Prostate gland (tissue), 2 donors: ENCODE measurements at places on chromosomes 16 and 17. TPM values are rescaled to one million over a fixed set of nuclear protein-coding genes. Genes with fewer than 3 reads are reported as not detected.
A peak's percentile ranks its signal among the peaks of the same experiment; 100 is the strongest.

- no peak overlapping the region for H3K27ac ChIP-seq
- no peak overlapping the region for H3K4me3 ChIP-seq
- DNase-seq = no peak
- no peaks in the 10 kb centered on the region for H3K27me3 ChIP-seq
- no peaks in the 10 kb centered on the region for H3K36me3 ChIP-seq
Observed at GRCh38 chr17:43840814-43841213, 6.2 kb upstream of the CD300LG start.

GRCh38 chr16:69726313-69727060 is at the start of gene NQO1:
Gene NQO1 (minus strand): TSS chr16:69726560. CDS start chr16:69726439, 121 bp downstream.
- H3K4me3 ChIP-seq = peak within 1 kb of the TSS; percentile 42
- no peaks in the 10 kb centered on the region for H3K36me3 ChIP-seq
- peak within 1 kb of the TSS; percentile 57 for H3K27ac ChIP-seq
- peak; percentile 91 for DNase-seq
- no peaks in the 10 kb centered on the region for H3K27me3 ChIP-seq
- H3K4me1 ChIP-seq = peaks cover 3% of the 10 kb centered on the region

DNA sequence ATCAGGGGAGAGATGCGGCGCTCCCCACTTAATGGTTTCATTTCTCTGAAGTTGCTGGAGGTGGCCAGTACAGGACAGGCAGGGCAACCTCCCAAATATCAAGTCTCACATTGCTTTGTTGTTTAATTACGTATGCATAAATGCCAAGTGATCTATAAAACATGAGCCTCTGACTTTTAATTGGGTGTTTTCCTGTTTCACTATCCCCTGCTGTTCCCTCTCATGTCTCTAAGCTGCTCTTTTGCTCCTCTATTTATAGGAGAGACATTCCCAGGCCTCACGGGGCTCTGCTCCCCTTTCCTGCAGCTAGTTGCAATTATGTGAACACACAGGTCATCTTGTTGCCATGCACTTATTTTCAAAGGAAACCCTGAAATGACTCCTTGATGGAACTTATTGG is 1173.5 kb upstream of the GOT2 start:
- no peaks in the 10 kb centered on the region for H3K27me3 ChIP-seq
- DNase-seq = no peak
- no peak overlapping the region for H3K4me3 ChIP-seq
- no peak overlapping the region for H3K27ac ChIP-seq
- no peaks in the 10 kb centered on the region for H3K36me3 ChIP-seq

- H3K4me1 ChIP-seq = no peaks in the 10 kb centered on the region
- DNase-seq = no peak
- no peak overlapping the region for H3K27ac ChIP-seq
Observed at GRCh38 chr17:4475463-4475862, 23.2 kb upstream of the SPNS2 start.

Gene MBTPS1
- total RNA-seq = 79.0 TPM

GRCh38 chr16:6643080-6643686 is 689.5 kb upstream of the RBFOX1 start:
- DNase-seq = peak; percentile 45
- no peaks in the 10 kb centered on the region for H3K4me1 ChIP-seq
- no peak overlapping the region for H3K27ac ChIP-seq
- no peaks in the 10 kb centered on the region for H3K36me3 ChIP-seq
- H3K27me3 ChIP-seq = no peaks in the 10 kb centered on the region
- no peak overlapping the region for H3K4me3 ChIP-seq

GRCh38 chr17:2123375-2124251 is 68.7 kb downstream of the HIC1 start:
- no peaks in the 10 kb centered on the region for H3K27me3 ChIP-seq
- H3K27ac ChIP-seq = peak overlapping the region; percentile 68
- peaks cover 13% of the 10 kb centered on the region for H3K4me1 ChIP-seq
- no peaks in the 10 kb centered on the region for H3K36me3 ChIP-seq
- no peak for DNase-seq

- H3K36me3 ChIP-seq = peaks cover 16% of the 10 kb centered on the region
- no peak overlapping the region for H3K4me3 ChIP-seq
- H3K27ac ChIP-seq = no peak overlapping the region
- no peaks in the 10 kb centered on the region for H3K4me1 ChIP-seq
Observed at GRCh38 chr17:42337442-42337841, 49.1 kb downstream of the STAT5A start.

DNA sequence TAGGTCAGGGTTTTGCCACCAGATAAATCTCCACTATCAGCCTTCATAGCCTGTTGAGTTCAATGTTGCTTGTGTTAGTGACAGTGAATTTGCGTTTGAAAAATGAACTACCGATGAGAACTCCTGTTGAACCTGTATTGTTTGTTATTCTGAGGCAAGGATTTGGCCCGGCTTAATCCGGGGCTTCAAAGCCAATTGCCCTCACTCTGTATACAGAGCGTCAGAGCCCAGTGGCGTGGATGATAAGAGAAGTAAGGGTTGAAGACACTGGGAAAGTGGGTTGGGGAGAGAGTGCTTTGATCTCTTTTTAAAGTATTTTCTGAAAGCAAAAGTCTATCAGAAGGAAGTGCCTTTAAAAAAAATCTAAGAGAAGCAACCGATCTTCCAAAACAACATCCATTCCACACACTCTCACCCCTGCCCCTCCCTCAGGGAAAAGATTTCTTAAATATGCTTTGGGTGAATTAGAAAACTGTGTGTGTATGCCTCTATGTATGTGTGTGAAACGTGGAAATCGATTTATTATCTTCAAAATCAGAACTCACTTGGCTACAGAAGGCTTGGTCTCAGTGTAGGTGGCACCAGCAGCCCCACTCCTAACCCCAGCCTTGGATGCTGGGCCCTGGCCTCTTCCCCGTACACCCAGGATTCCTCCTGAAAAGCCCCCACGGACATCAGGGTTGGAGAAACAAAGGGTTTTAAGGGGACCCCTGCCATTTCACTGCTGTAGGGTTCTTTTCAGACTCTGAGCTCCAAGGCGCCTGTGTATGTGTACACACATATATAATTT is 8.8 kb downstream of the TBX4 start:
- DNase-seq = no peak
- no peak overlapping the region for H3K27ac ChIP-seq
- no peaks in the 10 kb centered on the region for H3K36me3 ChIP-seq
- no peaks in the 10 kb centered on the region for H3K4me1 ChIP-seq

GRCh38 chr17:77364381-77364911 is 223.7 kb downstream of the SEC14L1 start:
- no peak for DNase-seq
- peaks cover 2% of the 10 kb centered on the region for H3K4me1 ChIP-seq
- no peaks in the 10 kb centered on the region for H3K27me3 ChIP-seq
- no peak overlapping the region for H3K4me3 ChIP-seq

DNA sequence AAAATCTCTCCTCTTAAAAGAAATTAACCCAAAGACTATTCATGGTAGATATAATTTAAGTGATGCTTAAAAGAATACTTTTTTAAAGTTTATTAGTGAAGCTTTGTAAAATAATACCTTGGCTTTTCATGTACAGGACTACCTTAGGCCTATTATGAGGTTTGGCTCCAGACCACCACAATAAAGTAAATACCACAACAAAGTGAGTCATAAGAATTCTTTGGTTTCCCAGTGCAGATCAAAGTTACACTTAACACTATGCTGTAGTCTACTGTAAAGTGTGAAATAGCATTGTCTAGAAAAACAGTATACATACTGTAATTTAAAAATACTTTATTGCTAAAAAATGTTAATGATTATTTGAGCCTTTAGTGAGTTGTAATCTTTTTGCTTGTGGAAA is 31.7 kb downstream of the CLTC start:
- H3K4me1 ChIP-seq = no peaks in the 10 kb centered on the region
- no peak overlapping the region for H3K4me3 ChIP-seq
- no peak overlapping the region for H3K27ac ChIP-seq
- no peaks in the 10 kb centered on the region for H3K27me3 ChIP-seq
- H3K36me3 ChIP-seq = no peaks in the 10 kb centered on the region

DNA sequence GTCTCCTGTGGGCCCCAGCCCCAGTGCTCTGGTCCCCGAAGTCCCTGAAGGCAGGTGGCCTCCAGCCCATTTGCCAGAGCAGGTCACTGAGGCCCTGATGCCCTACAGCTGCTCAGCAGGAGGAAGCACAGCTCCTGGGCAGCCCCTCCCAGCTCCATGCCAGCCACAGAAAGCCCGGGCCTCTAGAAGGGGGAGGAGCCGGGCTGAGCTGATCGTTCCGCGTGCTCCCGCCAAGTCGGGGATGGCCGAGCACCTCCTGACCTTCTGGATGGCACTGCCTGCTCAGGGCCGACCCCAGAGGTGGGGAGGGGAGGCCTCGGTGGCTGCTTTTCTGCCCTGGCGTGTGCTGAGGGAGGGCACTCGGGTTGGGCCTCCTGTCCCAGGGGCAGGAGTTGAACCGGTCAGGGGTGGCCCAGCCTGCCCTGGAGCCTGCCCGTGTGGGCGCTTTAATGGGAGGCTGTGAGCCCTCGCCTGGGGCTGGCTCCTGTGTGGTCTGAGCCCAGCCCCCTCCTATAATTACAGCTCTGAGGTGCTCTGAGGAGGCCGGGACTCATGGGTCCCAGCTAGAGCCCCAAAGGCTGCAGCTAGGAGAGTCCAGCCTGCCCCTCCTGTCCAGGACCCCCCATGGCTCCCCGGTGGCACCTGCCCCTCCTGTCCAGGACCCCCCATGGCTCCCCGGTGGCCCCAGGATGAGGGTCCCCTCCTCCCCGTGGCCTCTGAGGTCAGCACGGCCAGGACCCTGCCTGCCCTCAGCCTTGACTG is 29.7 kb downstream of the ZFPM1 start:
- H3K27me3 ChIP-seq = no peaks in the 10 kb centered on the region
- no peak for DNase-seq
- no peak overlapping the region for H3K4me3 ChIP-seq
- no peaks in the 10 kb centered on the region for H3K36me3 ChIP-seq

Gene SLC35G6
- not detected for total RNA-seq

DNA sequence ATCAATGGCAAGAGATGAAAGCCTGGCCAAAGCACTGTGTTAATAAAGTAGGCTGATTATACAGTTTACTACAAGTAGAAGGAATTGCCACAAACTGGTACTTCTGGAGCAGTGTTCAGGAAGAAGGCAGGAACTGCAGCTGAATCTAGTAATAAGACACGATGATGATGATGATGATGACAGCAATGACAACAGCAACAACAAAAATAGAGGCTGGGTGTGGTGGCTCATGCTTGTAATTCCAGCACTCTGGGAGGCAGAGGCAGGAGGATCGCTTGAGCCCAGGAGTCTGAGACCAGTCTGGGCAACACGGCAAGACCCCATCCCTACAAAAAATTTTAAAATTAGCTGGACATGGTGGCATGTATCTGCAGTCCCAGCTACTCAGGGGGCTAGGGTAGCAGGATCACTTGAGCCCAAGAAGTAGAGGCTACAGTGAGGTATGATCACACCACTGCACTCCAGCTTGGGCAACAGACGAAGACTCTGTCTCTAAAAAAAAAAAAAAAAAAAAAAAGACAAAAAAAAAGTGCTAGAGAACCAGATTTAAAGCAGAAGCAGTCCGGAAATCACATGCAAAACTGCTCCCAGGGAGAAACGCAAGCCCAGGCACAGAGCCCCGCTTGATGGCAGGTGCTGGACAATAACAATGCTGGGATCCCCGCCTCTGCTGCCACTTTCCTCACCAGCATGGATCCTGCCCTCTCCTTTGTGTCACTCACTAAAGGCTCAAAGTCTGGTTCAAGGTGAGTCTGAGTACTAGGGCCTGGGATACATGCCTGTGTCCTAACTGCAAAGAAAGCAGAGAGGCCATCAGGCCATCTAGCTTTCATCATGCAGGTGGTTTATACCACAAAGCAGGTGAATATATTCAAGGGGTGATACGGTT is 44.8 kb downstream of the CPPED1 start:
- peaks cover 8% of the 10 kb centered on the region for H3K4me1 ChIP-seq
- H3K27me3 ChIP-seq = no peaks in the 10 kb centered on the region
- DNase-seq = no peak
- H3K27ac ChIP-seq = no peak overlapping the region
- no peaks in the 10 kb centered on the region for H3K36me3 ChIP-seq
